EH (cell line): ENCODE measurements at places on chromosomes 2 and 18.
A peak's percentile ranks its signal among the peaks of the same experiment; 100 is the strongest.

- DNase-seq: peak; percentile 93
These were observed 72.3 kb downstream of the SPATS2L start for GRCh38 chr2:200378652-200379290.

- no peak for DNase-seq
These were observed 57.6 kb downstream of the SGPP2 start for GRCh38 chr2:222481941-222482340.

- DNase-seq: peak; percentile 26
These were observed 6.7 kb downstream of the SETBP1 start for GRCh38 chr18:44687421-44687820.

GRCh38 chr2:205901491-205901890, 184.5 kb downstream of the INO80D start:
- no peak for DNase-seq

- peak; percentile 72 for DNase-seq
These were observed 66.4 kb downstream of the EPAS1 start for GRCh38 chr2:46363535-46364170.

GRCh38 chr18:30192216-30192615, 850.3 kb downstream of the DSC3 start:
- no peak for DNase-seq

DNA sequence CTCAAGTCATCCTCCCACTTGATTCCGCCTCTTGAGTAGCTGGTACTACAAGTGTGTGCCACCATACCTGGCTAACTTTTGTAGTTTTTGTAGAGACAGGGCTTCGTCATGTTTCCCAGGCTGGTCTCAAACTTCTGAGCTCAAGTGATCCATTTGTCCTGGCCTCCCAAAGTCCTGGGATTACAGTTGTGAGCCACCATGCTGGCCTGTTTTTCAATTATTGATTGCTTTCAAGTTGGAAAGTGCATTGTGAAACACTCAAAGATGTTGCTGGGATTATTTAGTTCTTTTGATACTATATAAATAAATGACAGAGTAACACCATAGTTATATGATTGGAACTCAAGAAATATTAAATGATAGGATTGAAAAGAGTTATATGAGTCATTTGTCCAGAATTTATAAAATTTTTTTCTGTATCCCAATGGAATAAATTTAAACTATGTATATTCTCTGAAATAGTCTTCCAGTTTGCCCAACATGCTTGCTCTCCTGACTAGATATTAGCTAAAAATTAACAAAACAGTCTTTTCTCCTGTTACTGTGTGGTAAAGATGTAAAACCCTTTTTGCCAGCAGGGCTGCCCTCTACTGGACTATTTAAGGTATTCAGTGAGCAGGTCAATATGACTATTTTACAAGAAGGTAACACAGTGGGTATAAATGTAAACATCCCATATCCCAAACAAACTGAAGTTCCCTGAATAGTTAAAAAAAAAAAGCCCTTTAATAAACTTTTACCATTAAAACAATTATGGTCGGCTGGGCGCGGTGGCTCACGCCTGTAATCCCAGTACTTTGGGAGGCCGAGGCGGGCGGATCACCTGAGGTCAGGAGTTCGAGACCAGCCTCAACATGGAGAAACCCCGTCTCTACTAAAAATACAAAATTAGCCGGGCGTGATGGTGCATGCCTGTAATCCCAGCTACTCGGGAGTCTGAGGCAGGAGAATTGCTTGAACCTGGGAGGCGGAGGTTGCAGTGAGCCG, 42.7 kb downstream of the ACSL3 start:
- peak; percentile 68 for DNase-seq

DNA sequence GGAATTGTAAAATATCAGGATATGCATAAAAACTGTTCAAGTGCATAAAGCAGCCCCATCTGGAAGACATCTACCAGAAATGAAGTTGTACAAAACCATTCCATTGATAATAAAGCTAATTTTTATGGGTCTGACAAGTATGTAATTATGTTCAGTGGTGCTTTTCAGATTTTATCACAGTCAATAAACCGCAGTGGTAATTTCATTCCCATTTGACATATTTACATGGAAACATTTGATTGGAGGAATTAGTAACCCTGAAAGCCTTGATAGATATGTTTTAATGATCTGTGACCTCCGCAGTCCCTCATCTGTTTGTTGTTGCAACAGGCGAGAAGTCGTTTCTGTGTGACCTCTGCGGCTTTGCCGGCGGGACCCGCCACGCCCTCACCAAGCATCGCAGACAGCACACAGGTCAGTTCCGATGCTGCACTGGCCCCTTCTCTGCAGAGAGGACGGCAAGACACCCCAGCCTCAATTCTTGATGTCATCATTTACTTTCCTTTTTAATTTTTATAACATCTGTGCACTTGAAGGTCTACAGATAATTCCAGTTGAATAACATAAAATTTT, 283.1 kb downstream of the ZNF407 start:
- DNase-seq: no peak

DNA sequence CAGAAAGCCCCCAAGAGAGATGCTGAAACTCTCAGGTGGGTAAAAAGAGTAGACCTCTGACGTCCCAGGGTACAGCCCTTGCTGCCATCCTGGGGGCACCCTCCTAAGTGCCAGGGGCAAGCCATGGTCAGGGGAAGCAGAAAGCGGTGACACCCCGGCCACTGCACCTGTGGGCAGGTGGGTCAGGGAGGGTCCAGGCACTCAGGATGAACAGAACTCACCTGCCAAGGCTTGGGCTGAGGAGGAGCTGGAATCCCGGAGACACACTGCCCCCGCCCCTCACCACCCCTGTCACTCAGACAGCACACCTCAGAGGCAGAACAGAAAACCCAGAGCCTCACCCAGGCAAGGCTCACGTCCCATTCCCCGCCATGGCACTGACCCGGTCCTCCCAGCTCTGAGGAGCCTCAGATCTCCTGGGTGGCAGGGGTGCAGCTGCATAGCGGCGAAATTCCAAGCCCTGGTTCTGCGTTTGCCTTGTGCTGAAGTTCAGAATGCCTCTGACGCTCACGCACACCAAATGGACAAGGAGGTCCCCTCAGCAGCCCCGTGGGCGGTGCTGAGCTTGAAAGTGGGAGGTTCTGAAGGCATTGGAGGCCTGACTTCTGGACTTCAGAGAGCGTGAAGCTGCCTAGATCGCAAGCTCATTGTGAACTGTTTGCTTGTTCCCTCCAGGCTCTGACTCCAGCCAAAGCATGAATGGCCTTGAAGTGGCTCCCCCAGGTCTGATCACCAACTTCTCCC, 4.3 kb downstream of the GPR17 start:
- no peak for DNase-seq

- DNase-seq: no peak
These were observed 74.4 kb upstream of the YWHAQ start for GRCh38 chr2:9705196-9705595.

DNA sequence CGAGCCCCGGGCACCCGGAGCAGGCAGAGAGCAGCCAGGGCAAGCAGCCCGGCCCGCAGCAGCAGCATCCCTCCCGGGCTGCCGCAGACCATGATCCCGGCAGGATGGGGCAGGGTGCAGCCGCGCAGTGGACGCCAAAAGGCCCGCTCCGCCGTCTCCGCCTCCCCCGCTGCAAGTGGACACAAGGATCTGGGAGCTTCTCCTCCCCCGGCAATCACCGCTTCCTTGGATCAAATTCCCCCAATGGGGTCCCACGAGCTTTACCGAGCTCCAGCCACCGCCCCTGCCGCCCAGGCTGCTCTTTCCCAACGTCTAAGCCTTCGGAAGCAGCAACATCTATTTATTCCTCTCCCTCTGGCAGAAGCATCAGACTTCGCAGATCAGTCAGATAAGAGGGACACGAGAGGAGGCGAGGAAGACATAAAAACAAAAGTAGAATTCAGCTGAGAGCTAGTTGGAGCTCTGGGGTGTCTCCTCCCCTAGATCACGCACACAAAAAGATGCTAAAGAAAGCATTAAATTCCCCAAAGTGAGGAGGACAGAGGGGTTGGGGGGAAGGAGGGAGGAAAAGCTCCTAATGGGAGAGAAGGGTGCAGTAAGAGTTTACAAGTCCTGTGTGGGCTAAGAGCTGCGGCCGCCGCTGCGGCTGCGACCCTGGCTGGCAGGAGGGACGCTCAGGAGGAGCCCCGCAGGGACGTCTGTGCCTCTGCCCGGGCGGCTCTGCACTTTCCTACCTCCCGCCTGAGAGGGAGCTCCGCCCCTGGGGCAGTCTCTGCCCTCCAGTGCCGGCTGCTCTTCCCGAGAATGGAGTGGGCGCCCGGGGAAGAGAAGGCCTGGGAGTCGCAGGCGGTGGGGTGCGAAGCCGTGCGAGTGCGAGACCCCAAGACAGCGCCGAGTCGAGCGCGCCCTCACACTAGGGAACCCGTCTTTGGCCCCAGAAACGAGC, at the start of gene FRZB:
FRZB (minus strand) TSS at position 177 of the 946 bp plus-strand sequence; CDS start at position 92, 85 bp downstream.
- peak; percentile 81 for DNase-seq

GRCh38 chr2:238286987-238287736, 1.2 kb downstream of the PER2 start:
- peak; percentile 14 for DNase-seq

GRCh38 chr18:48880931-48881330, 69.8 kb downstream of the SMAD7 start:
- DNase-seq: no peak

DNA sequence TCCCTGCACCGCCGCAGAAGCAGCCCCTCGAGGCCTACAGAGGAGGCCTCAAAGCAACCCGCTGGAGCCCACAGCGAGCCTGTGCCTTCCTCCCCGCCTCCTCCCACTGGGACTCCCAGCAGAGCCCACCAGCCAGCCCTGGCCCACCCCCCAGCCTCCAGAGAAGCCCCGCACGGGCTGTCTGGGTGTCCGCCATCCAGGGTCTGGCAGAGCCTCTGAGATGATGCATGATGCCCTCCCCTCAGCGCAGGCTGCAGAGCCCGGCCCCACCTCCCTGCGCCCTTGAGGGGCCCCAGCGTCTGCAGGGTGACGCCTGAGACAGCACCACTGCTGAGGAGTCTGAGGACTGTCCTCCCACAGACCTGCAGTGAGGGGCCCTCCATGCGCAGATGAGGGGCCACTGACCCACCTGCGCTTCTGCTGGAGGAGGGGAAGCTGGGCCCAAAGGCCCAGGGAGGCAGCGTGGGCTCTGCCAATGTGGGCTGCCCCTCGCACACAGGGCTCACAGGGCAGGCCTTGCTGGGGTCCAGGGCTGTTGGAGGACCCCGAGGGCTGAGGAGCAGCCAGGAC, 31.2 kb downstream of the GPC1 start:
- no peak for DNase-seq

DNA sequence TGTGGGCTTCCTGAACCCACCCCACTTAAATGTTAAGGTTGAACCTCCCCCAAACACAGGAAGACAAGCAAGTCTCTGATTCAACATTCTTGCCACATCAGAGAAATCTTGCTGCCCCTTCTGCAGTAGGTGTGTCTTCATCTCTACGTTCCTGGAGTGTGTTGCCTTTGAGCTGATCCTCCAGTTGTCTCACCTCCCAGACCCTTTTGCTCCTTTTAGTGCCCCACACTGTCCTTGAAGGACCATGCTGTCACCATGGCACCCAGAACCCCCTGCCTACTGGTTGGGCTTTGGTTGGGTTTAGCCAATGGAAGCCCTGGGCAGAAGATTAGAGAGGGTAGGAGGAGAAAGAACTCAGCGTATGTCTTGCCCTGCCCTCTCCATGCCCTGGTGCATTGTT, 10.7 kb downstream of the CAB39 start:
- no peak for DNase-seq

- DNase-seq: no peak
These were observed 25.2 kb downstream of the FBXO36 start for GRCh38 chr2:229947544-229947943.

DNA sequence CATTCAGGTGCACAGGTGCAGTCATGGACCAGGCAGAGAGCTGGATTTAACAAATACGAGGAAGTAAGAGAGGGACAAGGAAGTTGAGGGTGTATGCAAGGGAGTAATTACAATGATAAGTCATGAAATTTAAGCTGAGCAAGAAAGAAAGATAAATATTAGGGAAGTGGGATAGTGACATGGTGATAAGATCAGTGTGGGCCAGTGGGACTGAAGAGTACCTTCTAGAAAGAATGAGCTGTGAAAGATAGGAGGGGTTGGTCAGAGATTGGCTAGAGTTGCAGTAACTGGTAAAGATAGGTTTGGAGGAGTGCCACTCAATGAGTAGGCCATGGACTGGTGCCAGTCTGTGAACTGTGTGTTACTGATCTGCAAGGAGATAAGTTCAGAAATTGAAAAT, 200.8 kb upstream of the SIX3 start:
- peak; percentile 10 for DNase-seq

DNA sequence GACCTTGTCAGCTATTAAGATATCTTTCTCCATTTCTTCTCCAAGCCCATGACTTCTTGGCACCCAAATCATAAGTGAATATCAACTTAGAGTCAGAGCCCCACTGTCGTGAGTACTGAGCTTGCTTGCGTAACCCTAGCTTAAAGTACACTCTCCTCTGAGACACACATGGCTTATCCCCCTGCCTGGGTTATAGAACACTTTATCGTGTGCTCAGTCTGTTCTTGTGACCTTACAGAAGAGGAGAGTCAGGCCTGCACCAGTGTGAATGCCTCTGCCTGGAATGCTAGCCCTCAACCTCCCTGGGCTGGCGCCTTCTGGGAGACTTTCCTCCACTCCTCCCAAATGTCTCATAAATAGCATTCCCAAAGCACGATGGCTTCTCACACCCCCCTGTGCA, 79.3 kb downstream of the CEP192 start:
- DNase-seq: peak; percentile 22

- no peak for DNase-seq
These were observed 105.7 kb upstream of the PXDN start for GRCh38 chr2:1850031-1850430.

- DNase-seq: no peak
These were observed 226.7 kb downstream of the ERBB4 start for GRCh38 chr2:212311807-212312404.

DNA sequence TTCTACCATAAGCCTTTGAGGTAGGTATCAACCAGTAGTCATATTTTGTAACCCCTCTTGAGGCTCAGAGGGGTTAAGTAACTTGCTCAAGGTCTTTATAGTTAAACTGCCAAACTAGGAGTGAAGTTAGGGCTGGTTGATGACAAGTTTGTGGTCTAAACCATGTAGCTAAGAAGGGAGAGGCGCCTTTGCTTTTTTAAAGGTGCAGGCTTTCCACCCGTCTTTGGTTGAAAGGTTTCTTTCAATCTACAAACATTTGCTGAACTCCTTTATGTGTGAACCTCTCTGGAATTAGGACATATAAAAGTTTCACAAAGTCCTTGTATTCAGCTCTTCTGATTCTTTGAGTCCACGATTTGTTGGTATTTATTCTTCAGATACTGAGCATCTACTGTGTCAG, 2.4 kb upstream of the MTA3 start:
- DNase-seq: no peak

GRCh38 chr18:39347701-39348100, 1782.1 kb upstream of the CELF4 start:
- no peak for DNase-seq

DNA sequence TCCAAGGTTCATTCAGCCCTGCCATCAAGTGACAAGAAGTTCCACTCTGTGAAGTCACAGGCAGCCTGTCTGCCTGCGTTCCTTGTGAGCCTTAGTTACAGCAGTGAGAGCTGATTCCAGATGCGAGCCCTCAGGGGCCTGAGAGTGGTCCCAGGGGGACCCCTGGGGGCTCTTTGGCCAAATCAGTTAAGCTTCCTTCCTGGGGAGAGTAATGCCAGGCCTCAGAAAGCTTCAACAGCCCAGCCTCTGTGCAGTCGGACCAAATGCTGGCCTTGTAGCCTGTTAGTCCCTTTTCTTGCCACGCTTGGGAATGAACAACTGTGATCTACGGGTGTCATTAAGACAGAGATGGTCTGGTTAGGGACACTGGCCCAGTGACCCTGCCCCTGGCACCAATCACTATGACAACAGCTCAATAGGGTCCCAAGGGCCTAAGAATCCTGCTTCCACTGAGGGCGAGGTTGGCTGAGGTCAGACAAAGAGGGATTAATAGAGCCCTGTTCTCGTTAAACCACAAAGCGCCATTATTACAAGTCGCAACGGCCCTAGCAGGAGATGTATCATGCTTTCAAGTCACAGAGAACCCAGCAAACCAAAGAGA, 50.9 kb downstream of the HS1BP3 start:
- DNase-seq: no peak
